Cerebellar nuclear complex (tissue), 1 donor: ENCODE measurements at places on chromosomes 1 and 21.

DNA sequence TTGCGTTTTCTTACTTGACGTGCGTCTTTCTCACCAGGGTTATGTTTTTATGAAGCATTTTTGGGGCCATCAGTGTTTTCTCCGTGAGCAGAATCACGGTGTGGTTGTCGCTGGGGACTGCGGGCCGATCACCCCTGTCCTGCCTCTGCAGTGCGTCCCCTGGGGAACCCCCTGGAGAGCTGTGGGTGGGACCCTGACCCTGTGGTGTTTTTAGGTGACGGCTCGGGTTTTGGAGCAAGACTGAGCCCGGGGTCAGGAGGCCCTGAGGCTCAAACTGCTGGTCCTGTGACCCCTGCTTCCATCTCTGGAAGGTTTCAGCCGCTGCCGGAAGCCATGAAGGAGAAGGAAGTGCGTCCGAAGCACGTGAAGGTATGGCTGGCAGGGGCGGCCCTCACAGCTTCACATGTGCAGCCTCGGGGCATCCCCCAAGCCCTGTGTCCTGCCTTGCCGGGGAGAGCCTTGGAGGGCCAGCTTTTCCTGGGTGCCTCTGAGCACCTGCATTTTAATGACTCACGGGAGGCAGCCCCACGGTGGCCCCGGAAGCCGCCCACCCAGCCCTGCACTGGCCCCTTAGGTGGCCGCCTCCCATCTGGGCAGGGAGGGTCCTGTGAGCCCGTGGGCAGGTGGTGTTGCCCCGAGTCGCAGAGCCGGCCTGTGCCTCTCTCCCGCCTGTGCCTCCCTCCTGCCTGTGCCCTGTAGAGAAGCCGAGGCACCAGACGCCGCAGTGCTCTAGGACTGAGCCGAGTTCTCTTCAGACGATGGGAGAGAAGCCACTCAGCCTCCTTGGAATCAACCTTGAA lies 36.7 kb upstream of the DIP2A start:
- DNase-seq = no peak

GRCh38 chr1:113983826-113984225 lies 4.6 kb downstream of the OLFML3 start:
- DNase-seq = no peak

DNA sequence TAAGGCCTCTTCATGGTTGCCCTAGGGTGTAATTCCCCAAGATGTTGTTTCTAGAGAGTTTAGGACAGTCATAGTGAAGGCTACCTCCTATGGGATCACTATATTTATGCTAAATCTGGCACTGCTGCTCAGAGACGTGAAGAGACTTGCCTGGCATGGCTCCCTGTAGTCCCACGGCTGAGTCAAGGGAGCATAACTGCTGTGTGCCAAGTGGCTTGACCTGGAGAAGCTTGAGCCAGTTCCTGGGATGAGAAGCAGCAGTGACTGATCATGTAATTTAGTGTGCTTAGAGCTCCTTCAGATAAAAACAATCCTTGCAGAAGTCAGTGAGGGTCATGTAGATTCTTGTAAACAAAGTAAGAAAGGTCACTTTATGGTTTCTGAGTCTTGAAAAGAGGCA lies 68.9 kb upstream of the TSPAN2 start:
- DNase-seq = no peak

GRCh38 chr21:29825936-29826335 lies 113.9 kb downstream of the GRIK1 start:
- DNase-seq = no peak

DNA sequence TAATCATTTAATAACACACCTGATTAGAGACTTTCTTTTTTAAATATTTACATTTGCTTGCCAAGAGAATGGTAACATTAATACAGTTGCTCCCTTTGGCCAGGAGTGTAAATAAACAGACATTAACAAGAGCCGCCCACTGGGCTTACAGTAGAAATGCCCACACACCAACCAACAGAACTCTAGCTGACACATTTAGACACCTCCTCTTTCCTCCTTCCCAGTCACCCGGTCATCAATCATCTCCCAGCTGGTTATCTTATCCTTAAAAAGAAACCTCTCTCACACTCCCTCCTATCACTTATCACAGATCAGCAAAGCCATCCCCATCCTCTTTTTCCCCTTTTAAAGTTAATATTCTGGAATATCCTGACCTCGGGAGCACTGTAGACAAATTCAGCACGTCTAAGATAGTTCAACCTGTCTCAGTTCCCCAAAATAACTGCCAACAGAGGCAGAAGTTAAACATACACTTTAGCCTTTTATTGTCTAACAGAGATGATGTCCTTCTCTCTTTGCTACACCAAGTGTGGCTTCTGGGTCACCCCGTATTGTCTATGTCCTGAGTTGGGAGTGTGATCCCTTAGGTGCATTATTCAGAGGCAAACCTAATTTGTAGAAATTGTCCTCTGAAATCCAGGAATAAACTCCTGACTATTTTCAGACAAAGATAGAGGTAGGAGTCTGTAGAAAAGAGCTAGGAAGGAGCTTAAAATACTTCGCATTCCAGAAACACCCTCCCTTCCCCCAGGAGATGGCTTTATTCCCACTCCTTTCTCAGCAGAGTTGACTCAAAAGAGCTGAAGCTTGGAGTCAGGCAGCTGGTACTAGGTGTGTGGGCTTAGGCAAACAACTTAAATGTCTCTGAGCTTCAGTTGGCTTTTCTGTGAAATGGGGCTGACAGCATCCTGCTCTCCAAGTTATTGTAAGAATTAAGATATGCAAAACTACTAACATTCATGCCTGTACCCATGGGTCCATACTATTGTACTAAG lies 8.8 kb downstream of the MYCL start:
- no peak for DNase-seq

- DNase-seq = no peak
Measured at GRCh38 chr21:44487831-44488230, 32.5 kb downstream of the LRRC3 start.

DNA sequence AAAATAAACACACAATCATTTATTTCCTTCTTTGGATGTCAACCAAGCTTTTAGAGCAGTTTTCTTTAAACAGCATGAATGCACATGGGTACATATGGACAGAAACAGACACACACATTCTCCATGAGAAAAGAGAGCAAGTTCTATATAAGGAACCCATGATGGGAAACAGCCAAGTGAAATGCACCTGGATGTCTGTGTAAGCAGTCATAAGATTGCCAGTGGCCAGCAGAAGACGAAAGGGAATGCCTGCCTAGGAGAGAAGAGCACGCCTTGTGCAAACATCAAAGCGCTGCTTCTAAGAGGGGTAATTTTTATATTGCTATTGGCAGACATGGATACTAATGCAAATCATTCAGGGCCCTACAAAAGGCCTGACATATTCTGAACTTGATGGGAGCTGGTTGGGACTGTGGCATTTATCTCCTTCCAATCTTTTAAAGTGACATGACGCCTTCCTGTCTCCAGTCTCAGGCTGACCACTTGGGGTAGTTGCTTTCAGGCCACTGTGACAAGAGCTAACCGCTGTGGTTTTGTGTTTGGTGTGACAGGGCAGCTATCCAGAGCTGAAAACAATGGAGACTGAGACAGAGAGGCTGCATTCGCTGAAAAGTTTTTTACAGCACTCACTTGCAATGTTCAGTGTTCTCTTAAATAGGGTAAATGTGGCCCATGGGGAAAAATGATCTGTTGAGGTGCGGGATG lies 75.0 kb upstream of the DPT start:
- DNase-seq = no peak
